ENCODE measurements at places on chromosomes 5 and 9.
A peak's percentile ranks its signal among the peaks of the same experiment; 100 is the strongest.

DNA sequence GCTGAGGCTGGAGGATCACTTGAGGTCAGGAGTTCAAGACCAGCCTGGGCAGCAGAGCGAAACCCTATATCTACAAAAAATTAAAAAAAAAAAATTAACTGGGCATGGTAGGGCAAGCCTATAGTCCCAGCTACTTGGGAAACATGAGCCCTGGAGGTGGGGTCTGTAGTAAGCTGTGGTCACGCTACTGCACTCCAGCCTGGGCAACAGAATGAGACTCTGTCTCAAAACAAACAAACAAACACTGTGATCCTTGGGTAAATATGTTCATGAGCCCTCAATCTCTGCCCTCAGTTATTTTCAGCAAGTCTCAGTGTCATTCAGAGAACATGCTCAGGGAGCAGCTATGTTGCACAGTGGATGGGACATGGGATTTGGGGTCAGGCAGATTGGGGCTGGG is 76.2 kb downstream of the PTTG1 start:
- DNase-seq = no peak

DNA sequence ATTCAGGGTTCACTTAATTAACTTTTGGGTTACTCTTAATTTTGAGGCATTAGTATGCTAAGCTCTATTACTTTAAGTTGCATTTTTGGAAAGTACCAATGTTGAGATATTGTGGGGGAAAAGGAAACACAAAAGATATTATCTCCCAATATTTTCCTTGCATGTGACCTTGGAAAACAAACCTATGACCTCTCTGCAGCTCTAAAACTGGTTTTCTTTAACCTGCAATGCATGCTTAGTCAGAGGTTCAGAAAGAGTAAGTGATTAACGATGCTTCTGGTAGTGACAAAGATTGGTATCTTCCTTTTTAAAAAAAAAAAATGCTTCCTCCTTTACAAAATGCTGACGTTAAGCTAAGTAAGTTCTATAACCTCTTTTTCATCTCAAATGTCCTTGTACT is 44.9 kb upstream of the CDH18 start:
- no peak for DNase-seq

GRCh38 chr5:42970636-42971559 is 69.2 kb downstream of the ANXA2R start:
- DNase-seq = no peak

GRCh38 chr5:132489051-132489770 is 1.4 kb downstream of the IRF1 start:
- DNase-seq = no peak

DNA sequence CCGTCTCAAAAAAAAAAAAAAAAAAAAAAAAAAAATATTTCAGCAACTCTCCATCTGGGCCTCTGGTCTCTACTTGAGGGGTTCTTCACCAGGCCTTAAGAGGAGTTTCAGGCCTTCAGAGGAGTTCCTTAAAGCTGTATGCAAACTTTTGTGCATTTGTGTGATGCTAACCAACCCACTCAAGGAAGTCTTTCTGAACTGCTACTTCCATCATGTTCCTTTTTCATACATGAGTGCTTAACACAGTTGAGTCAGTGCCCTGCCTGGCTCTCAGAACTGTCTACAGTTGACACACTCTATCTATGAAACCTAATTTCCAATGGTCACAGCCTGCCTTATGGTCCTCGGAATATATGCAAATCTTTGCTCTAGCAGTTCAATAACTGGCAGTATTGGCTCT is 146.5 kb downstream of the MEF2C start:
- DNase-seq = peak; percentile 20

Measured in inflammatory macrophage treated with lipopolysaccharide for 1 hour (primary cell).